ENCODE measurements at places on chromosomes 16 and 17. TPM values are rescaled to one million over a fixed set of nuclear protein-coding genes. Genes with fewer than 3 reads are reported as not detected.

DNA sequence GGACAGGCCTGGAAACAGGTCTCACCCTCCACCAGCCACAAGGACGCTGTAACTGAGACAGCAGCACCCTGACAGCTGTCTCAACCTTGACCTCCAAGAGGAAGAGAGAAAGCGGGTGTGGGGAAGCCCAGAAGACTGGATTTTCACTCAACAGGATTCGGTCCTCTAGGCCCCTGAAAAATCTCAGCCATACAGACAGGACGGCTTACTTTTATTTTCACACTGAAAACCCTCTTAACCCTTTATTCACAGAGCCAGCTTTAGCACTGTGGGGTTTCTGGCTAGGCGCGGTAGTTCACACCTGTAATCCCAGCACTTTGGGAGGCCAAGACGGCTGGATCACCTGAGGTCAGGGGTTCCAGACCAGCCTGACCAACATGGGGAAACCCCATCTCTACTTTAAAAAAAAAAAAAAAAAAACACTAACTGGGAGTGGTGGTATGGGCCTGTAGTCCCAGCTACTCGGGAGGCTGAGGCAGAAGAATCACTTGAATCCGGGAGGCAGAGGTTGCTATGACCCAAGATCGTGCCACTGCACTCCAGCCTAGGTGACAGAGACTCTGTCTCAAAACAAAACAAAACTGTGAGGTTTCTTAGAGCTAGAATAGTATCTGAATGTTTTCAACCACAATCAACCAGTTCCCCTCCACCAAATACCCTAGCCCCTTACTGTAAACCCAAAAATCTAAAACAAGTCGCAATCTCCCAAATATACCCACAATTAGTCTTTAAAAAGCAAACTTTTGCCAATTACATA, 5.3 kb downstream of the ANKRD11 start:
- peak; percentile 40 for DNase-seq

DNA sequence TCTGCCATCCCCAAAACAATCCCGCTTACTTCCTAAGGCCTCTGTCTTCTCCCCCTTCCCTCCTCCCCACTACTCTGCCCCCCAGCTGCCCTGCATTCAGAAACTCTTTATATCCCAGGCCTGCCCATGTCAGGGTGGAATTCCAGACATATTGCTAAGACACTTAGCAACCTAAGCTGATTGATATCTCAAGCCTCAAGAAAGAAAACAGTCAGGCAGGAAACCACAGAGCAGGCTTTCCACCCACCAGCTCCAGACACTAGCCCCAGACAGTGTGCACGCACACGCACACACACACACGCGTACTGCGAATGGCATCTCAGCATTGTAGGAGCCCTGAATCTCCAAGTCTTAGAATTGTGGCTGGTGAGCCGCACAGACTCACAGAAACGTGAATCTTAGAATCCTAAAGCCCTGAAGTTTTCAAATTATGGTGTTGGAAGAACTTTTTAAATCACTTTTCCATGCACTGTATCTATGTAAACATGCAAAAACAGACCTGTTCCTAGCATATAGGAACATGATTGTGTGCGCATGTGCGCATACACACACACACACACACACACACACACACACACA, 8.8 kb upstream of the LPCAT2 start:
- no peak for DNase-seq

DNA sequence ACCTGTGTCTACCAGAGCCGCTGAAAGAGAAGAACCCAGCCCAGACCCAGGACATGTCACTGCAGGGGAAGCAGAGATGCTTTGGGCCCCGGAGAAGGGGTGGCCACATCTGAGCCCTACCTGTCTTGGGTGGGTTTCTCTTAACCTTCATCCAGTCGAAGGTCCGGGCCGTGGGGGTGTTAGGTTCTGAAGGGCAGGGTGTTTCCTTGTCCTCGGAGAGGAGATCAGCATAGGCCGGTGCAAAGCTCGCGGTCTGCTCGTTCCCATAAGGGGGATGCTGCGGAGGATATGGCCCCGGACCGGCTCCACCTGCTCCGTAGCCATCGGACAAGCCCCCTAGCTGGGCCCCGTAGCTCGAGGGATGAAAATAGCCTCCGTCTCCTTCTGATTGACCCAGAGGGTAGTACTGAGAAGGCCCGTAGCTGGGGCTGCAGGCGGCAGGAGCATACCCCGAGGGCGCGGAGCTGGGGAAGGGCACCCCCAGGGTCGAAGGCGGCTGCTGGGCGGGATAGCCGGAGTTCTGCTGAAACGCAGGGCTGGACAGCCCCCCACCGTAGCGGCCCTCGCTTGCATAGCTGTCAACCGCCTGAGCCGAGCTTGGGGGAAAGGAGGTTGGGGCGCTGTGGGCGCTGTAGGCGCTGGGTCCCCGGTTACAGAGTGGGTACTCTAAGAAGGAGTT, 464 bp downstream of the HOXB1 start:
- no peak for DNase-seq

DNA sequence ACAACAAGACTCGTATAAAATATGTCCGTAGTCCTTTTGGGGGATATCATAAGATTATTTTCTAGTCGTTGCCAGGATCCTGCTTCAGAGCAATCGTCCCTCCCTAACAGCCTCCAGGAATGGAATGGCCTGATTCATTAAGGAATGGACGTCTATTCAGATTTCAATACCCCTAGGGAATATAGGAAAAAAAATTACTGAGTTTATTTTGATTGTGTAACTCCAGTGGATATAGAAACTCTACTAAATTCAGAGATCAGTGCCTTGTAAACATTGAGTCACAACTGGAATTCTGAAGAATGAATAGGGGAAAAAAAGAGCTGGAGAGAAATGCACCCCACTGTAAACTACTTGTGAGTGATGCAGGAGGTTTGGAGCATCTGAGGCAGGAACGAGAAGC, 1171.5 kb upstream of the GOT2 start:
- DNase-seq: no peak

DNA sequence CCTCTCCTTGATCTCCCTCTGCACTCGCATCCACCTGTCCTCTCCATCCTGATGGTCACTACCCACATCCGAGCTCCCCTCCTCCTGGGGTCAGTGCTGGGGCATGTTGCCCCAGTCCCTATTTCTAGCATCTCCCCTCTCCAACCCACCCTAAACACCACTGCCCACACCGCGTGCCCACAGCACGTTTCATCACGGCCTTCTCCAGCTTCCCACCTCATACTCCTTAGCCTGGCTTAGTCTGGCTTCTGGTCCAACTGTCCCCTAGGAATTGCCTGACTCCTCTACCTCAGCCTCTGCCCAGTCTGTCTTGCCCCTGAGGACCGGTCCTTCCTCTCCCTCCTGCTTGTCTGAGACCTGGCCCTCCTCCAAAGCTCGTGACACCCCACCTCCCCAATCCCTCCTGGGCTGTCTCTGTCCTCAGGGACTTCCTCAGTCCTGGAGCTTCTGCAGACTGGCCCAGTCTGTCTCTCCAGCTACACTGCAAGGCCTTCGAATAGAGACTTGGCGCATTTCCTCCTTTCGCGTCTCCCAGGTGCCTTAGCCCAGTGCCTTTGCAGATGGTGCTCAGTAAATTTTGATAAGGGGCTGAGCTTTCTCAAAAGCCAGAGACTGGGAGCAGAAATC, 4.9 kb downstream of the ALOX15 start:
- DNase-seq: no peak

- peak; percentile 37 for DNase-seq
Measured at GRCh38 chr16:81060576-81061306, 16.3 kb downstream of the C16orf46 start.

DNA sequence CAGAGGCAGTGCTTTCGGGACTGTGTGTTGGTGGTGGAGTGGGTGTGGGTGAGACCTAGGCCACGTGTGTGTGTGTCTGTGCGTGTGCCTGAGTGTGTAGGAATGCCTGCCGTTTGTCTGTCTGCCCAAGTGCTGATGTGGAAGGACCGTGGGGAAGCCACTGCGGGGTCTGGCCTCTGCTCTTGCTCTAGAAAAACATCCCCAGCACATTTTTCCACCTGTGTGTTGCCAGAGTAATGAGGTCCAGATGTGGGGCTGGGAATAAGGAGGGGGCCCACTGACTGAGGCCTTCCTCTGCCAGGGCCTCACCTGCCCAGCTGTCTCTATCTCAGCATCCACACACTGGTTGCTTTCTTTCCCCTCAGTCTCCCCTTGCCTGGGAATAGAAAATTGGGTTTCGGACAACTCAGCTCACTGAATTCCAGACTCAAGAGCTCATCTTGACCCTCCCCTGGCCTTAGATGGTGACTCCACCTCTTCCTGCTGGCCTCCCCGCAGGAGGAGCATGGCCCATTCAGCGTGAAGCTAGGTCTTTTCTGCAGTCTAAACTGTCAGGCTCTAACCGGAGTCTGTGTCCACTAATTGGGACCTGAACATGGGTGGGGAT, 7.6 kb downstream of the SGCA start:
- DNase-seq: peak; percentile 34

DNA sequence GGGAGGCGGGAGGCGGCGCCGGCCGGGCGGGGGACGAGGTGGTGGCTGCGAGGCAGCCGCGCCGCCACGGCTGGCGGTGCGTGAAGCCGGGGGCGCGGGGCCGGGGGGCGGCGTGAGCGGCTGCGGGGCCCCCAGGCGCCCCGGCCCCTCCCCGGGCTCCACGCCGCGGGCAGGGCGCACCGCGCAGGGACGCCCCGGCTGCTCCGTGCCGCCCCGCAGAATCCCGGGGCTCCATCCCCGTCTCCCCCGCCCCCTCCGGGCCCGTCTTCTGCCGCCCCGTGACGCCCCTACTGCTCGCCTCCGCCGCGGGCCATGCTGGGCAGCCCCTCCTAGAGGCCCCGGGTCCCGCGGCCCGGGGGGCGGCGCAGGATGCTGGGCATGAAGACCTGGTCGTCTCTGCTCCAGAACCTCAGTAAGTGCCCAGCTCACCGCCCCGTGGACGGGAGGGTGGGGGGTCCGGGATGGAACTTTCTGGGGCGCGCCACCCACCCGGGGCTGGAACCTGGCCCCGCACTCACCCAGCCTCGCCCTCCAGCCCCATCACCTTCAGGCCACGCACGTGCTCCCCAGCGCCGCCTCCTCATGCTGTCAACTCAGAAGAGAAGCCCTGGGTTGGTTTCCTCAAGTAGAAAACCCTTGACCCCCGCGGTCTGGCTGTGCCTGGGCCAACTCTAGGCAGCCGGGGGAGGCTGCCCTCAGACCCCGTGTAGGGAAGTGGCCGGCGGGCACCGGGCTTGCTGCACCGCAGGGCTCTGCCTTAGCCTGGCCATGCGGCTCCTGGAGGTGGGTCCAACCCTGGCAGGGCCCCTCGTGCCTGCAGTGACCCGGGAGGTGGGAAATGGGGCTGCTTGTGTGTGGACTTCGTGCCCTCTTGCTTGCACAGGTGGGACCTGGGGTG, 150.2 kb upstream of the GSE1 start:
- DNase-seq: peak; percentile 49

- DNase-seq: peak; percentile 54
Measured at GRCh38 chr16:23155445-23156049, 6.3 kb upstream of the USP31 start.

- DNase-seq: no peak
Measured at GRCh38 chr16:31079342-31079944, 5.2 kb downstream of the ZNF646 start.

DNA sequence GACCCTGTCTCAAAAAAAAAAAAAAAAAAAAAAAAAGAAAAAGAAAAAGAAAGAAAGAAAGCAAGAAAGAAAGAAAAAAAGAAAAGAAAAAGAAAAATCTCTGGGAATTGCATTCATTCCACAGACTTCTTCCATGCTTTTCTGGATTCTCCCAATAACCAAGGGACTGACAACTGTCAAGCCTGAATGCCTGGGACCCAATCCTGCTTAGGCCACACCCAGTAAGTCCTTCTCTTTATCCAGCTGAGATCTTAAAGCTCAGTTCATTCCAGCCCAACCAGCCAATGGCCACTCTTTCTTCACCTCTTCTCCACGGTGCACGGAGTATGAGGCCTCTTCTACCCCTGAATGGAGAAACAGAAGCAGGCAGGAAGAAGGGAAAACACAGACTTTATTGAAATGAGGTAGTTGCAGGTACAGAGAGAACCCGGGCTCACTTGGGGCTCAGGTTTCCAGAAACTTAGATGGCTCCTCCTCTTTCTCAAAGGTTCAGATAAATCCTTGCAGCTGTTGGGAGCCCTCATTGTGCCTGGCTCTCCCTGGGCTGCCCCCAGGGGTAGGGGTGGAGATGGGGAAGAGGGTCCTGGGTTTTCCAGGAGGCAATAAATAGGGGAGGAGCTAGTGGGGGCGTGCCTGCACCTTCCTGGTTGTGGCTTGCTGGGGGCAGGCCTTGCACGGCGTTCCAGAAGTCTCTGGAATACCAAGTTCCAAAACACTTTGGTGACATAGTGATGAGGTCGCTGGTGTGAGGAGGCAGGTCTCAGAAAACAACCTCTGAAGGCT, 2.5 kb downstream of the HOXB1 start:
- DNase-seq: peak; percentile 81

GRCh38 chr16:56964243-56965148, 2.7 kb downstream of the CETP start:
- peak; percentile 97 for DNase-seq

DNA sequence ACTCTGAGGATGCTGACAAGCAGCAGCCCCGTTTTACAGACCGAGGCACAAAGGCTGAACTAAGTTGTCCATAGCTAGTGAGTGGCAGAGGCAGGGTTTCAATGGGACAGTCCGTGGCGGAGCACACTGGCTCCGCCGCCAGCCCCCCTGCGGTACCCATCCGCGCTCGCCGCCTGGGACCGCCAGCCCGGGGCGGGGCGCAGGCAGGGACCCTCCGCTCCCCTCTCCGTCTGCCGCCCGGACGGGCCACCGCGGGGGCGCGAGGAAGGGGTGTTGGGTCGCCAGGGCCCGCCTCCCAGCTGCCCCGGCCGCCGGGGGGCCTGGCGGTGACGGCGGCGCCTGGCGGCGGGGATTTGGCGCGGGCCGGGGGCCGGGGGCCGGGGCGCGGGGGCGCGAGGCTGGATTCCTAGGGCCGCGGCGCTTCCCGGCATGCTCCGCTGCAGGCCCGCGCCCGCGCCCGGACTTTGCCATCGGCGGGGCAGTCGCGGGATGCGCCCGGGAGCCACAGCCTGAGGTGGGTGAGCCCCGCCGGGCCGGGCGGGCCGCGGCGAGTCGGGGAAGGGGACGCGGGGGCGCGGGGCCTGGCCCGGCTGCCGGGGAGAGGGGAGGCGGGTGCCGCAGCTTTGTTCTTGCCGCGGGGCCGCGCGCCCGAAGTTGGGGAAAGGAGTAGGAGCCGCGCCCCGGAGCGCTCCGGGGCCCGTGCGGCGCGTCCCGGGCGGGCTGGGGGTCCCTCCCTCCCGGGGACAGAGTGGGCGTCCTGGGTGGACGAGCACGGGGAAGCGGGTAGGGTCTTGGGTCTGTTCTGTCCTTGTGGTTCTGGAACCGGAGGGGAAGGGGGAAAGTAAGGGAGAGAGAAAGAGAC, at the start of gene TMEM98:
TSS of gene TMEM98 (plus strand) at position 430 of the 862 bp plus-strand sequence. CDS start 3,376 bp downstream, outside the sequence.
- DNase-seq: peak; percentile 65

GRCh38 chr16:49734331-49734730, 121.6 kb downstream of the ZNF423 start:
- no peak for DNase-seq

CSH1 gene
- 0.68 TPM for polyA plus RNA-seq

TMEM88 gene
- 0.43 TPM for polyA plus RNA-seq

SBK1 gene
- 25.5 TPM for polyA plus RNA-seq

SOX8 gene
- polyA plus RNA-seq: 5.7 TPM

PPY gene
- polyA plus RNA-seq: not detected

CA10 gene
- polyA plus RNA-seq: 0.92 TPM
